ENCODE measurements at places on chromosomes 11 and 22.

GRCh38 chr11:134516529-134516928 is 104.5 kb upstream of the B3GAT1 start:
- no peak for DNase-seq

GRCh38 chr11:70072461-70072860 is 5.7 kb upstream of the ANO1 start:
- no peak for DNase-seq

DNA sequence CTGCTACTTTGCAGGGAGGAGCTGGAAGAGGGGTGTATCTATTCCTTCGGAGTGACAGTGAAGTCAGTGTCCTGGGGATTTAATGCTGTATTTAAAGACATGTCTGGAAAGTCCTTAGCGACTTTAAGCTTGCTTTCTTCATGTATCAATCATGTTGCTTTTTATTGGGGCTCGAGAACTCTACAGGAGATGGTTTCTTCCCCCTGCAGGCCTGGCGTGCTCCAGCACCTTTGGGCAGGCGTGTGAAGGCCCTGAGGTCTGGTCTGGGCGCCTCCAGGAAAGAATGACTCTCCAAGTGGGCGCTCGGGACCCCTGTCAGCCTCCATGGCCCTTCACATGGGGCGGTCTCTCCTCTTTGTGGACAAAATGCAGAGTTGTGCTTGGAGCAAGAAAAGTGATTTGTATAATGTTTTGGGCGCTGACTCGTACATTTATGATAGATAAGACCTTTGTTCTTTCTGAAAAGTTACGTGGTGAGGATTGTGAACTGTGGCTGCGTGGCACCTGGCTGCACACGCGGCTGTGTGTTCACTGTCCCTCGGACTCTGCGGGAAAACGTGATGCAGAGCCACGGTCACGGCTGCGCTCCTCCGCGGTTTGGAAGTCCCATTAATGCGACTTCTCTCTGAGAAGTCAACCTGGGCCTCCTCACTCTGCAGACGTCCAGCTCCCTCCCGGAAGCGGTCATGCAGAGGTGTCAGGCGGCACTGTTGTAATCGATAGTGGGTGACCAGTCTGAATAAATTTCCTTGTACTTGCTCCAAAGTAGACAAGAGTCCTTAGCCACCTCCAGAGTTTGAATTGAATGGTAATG is 282.5 kb downstream of the TBC1D22A start:
- no peak for DNase-seq

DNA sequence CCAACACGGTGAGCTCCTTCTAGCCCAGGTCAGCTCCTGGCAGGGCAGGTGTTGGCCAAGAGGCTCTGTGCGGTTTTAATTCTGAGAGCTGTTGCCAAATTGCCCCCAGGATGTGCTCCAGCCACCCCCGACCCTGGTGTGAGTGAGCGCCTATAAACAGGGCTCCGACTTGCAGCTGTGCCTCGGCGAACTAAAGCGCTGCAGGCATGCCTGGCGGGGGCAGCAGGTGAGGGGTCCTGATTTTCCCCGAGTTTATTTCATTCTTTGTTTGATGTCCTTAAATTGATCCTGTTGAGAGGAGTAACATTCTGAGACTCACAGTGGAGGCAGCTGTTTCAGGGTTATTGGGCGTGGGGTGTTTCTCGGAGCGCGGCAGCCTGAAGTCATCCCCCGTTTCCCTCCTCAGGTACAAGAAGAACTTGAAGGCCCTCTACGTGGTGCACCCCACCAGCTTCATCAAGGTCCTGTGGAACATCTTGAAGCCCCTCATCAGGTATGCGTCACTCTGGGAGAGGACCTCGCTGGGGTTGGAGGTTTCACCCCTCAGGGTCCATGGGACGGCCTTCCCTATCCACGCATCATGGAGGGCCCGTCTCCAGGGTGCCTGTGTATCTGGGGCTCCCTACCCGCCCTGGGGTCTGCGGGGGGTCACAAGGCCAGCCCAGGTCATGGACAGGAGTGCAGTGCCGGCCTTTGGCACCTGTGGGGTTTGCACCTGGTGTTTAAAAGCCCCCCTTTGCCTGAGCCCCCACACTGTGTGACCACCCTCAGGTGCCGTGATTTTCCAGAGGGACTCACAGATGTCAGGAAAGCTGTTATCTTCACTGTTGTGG is 62.1 kb downstream of the ARHGAP8 start:
- DNase-seq = no peak

DNA sequence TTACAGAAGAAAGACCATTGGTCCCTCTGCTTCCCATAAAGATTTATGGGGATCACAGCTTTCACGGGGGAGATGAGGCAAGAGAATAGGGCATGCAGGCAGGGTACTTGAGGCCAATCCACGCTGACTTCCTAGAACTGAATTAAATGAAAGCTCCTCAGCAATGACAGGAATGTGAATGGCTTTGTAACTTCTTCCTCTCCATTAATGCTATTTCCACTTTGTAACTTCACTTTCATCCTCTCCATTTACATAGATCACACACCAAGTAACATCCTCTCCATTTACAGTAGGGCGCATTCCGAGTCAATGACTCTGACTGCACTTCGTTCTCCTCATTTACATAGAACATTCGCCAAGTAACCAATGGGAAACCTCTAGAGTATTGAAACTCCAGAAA is 89.8 kb downstream of the PIWIL4 start:
- DNase-seq = no peak

DNA sequence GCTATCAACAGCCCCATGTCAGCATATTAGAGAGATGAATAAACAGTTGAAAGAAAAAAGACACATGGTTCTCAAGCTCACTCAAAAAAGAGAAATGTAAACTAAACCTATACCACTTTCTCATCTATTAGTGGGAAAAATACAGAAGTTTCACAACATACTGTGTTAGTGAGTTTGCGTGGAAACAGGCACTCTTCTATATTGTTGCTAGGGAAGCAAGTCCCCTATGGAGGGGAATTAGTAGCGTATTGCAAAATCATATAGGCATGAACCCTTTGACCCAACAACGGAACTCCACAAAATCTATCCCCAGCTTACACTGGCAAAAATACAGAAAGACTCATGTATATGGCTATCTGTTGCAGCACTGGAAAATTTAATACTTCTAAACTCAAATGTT is 14.2 kb upstream of the RFPL2 start:
- no peak for DNase-seq

GRCh38 chr11:15062599-15062998 is 10.8 kb upstream of the CALCB start:
- DNase-seq = no peak

DNA sequence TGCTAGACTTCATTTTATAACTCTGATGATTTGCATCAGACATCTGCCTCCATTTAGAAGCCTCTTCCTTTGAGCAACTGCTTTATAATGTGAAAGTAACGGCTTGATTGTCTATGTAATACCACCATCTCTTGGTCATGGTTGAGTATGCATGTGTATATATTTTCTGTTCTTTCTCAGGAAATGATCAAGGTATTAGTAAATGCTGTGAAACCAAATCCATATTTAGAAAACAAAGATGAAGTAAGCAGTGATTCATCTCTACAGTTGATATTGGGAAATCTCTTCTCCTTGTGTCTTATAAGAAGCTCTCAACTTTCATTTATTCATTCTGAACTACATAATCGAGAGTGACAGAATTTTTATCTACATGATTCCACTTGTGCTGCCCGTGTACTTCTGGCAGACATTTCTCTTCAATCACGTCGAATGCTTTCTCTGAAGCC is 104.6 kb upstream of the ANO3 start:
- peak; percentile 73 for DNase-seq

- DNase-seq = peak; percentile 4
Observed at GRCh38 chr11:132686886-132687285, 845.4 kb downstream of the OPCML start.

DNA sequence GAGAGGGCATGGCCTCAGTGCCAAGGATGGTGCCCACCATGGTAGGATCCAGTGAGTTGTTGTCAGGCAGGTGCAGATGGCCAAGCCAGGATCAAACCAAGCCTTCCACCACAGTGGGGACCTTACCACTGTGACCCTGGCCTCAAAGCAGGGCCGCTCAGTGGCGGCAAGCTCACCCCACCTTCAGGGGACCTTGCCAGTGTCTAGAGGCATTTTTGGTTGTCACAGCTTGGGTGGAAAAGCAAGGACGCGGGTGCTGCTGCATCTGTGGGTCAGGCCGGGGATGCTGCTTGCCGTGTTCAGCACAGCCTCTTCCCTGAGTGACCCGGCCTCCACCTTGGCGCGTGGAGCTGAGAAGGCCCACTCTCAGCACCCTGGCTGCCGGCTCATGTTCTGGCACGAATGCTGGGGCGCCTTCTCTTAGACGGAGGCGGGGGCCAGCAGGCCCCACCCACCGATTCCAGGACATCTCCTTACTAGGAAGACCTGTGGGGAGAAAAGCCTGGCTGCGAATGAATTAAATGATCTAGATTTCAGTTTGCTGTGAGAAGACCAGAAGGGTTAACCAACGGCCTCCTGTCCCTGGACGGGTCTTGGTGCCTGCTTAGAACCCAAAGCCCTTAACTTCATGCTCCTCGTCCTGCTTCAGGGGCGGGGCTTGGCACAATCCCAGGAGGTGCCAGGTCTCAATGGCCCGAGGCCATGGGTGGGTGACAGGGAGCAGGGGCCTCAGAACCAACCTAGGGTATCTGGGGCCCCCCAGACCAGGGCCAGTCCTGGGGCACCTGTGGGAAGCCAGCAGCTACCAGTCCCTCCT is 18.9 kb downstream of the TRMU start:
- no peak for DNase-seq

DNA sequence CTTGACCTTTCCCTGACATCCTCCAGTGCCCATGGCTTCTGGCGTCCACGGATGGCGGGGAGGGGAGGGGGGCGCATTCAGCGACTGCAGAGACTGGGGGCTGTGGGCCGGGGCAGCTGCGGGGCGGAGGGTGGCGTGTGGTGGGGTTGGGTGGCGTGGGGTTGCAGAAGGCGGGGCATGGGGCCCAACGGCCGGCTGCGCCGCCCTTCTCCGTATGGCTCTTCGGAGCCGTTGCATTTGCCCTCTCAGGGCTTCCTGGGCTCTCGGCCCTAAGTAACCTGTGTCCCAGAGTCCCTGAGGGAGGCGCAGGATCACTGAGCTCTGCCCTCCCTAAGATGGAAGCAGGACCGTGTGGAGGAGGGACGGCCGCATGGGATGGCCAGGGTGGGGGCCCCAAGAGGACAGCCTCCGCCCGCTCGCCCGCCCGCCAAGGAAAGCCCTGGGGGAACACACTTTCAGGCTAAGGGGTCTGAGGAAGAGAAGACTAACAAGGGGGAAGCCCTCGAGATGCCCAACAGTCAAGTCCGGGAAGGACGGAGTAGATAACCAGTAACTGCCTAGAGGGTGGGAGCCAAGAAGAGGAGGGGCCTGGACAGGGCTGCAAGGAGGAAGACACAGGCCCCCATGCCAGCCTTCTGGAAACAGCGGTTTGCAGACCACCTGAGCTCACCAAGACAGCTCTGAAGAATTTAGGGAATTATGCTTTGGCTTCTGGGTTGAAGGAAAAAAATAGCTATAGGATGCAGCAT is 9.2 kb upstream of the AIFM3 start:
- DNase-seq = no peak

- no peak for DNase-seq
Observed at GRCh38 chr11:98296091-98296880, 724.5 kb upstream of the CNTN5 start.

GRCh38 chr11:76729214-76729613 is 53.9 kb upstream of the TSKU start:
- no peak for DNase-seq

GRCh38 chr22:22882033-22882717 is 5.4 kb upstream of the IGLL5 start:
- no peak for DNase-seq

GRCh38 chr11:75371949-75372876 is 20.8 kb upstream of the ARRB1 start:
- no peak for DNase-seq

DNA sequence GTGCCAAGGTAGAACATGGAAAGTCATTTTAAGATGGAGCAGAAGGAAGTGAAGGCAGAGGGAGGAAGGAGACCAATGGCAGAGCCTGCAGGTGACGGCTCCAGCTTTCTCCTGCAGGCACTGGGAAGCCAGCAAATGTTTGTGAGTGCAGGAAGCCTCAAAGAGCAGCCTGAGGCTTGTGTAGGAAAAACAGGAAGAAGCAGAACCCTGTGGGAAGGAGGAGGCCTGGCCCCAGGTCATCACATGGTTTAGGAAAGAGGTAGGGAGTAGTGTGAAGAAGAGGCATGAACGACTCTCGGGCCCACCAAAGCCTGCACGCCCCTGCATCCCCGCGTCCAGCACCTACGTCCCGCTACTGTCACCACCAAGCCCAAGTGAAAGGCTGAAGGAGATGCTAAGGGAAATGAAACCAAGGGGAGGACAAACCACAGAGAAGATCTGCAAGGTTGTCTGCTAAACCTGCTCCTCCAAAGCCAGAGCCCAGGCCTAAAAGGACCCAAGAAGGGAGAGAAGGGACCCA is 151.5 kb downstream of the CHST1 start:
- no peak for DNase-seq

- no peak for DNase-seq
Observed at GRCh38 chr22:42880815-42881214, 23.7 kb upstream of the ARFGAP3 start.

DNA sequence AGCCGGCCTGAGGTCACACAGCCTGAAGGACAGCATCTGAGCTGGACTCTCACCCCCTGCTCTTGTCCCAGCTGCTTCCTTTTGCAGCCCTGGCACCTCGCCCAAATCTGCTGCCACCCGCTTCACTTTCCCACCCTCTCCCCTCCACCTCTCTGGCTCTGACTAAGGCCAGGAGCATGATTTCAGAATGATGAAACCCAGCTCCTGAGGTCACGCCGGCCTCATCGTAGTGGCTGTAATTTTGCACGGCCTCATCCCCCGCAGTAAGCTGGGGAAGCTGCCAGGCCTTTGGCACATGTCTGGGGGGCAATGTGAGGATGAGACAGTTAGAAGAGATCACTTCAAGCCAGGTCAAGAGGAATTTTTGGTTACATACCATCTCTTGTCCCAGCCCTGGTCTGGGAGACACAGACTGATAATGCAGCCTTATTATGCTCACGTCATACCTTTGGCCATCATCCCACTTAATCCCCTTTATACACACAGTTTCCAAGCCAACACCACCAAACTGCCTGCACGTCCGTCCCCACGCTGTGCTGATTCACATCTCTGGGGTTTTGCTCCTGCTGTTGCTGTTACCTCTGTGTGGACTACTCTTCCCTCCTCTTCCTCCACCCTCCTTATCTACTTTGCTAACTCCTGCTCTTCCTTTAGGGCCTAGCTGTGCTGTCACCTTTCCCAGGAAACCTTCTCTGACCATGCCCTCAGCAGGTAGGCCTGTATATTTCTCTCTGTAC is 58.1 kb downstream of the CHRDL2 start:
- DNase-seq = peak; percentile 99

- DNase-seq = peak; percentile 89
Observed at GRCh38 chr11:61972672-61973475, 5.4 kb upstream of the FTH1 start.

GRCh38 chr22:23117891-23118646 is 23.7 kb downstream of the RSPH14 start:
- no peak for DNase-seq

GRCh38 chr11:7353100-7353499 is 101.4 kb downstream of the SYT9 start:
- DNase-seq = no peak

Data from AG04449 (cell line).